ENCODE measurements at places on chromosomes 11 and 22. TPM values are rescaled to one million over a fixed set of nuclear protein-coding genes. Genes with fewer than 3 reads are reported as not detected.

DNA sequence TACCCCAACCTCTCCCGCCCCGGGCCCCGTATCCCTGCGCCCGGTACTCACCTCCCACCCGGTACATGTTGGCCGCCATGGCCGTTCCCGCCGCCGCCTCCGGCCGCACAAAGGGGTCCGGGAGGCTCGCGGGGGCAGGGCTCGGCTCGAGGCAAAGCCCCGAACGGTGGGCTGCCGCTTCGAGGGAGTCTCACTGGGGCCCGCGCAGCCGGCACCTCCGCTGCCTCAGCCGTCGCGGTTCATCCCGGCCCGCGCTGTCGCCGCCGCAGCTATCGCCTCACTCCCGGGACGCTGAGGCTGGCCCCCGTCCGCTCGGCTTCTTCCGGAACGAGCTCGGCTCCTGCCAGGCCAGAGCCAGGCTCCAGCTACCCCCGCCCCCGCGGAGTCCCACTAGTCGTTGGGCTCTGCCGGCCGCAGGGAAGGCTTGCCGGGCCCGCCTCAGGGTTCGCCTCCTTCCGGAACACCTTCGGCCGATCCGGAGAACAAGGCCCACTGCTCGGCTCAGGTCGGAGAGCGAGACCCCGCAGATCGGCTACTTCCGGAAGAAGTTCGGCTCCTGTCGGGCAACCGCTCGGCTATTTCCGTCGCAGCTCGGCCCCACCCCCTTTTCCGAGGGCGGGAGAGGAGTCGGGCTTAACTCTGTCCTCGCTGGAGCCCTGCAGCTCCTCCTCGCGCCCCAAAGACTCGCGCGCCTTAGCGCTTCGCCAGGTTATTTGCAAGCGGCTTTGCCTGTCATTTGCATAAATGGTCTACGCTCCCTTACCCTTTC lies at the start of gene MTA2:
Gene MTA2, minus strand, starts transcription at position 494 of the 769 bp plus-strand sequence. Its CDS starts 415 bp downstream, at position 79.
- peak; percentile 94 for DNase-seq

- DNase-seq: no peak
Observed at GRCh38 chr22:29596408-29596807, 7.0 kb upstream of the NF2 start.

Gene OR56A1
- not detected for total RNA-seq

Gene CAPN5
- total RNA-seq: 0.58 TPM

Gene TESMIN
- 5.1 TPM for total RNA-seq

All from NCI-H460 (cell line).